A549 (cell line): ENCODE measurements at places on chromosomes 6 and 20.

DNA sequence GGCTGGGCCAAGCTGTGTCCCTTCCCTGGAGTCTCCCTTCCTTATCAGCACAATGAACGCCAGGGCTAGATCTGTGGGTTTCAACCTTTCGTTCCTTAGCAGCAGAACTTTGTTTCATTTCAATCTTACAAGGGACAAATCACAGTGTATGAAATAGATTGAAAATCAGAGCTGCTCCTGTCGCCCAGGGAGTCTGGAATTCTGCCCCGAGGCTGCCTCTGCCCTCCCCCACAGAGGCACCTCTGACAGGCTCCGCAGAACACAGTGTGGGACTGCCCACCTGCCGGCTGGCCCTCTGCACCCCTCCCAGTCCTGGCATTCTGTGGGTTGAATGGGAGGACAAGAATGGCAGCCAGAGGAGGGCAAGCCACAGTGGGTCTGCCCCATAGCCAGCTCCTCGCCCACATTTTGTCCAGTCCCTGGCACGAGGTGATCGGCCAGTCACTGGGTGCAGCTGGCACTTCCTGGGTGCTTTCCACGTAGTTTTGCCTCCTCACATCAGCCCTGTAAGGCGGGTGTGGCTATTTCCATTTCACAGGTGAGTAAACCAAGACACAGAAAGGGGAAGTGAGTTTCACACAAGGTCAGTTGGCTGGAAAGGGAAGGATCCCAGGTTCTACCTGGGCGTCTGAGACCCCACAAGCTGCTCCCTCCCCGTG, 26.1 kb downstream of the MANBAL start:
- DNase-seq: no peak

DNA sequence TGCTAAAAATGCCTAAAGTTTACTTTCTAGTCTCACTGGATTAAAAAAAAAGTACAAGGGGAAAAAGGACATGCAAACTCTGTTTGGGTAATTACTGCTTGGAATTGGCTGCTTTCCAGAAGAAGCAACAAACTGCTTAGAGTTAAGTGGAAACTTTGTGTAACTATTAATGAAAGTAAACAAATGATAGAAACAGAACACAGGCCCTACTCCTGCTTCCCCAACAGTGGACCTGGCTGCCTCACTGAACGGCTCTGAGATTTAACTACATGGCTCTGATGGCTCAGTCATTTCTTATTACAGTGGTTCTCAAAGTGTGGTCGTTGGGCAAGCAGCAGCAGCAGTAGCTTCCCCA, 108.5 kb downstream of the MAN1A1 start:
- DNase-seq: no peak

DNA sequence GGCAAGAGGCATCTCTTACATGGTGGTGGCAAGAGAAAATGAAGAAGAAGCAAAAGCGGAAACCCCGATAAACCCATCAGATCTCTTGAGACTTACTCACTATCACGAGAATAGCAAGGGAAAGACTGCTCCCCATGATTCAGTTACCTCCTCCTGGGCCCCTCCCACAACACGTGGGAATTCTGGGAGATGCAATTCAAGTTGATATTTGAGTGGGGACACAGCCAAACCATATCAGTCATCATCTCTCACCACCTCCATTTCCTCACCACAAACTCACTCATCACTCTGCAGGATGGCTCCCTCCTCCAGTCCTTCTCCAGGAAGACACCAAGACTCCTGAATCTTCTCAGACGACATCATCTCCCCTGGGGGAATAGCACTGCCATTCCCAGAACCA, 25.8 kb upstream of the SLC16A10 start:
- DNase-seq: no peak

GRCh38 chr20:7237251-7237650, 469.8 kb downstream of the BMP2 start:
- DNase-seq: no peak

GRCh38 chr6:46931416-46931815, 9.7 kb upstream of the ADGRF5 start:
- DNase-seq: no peak

DNA sequence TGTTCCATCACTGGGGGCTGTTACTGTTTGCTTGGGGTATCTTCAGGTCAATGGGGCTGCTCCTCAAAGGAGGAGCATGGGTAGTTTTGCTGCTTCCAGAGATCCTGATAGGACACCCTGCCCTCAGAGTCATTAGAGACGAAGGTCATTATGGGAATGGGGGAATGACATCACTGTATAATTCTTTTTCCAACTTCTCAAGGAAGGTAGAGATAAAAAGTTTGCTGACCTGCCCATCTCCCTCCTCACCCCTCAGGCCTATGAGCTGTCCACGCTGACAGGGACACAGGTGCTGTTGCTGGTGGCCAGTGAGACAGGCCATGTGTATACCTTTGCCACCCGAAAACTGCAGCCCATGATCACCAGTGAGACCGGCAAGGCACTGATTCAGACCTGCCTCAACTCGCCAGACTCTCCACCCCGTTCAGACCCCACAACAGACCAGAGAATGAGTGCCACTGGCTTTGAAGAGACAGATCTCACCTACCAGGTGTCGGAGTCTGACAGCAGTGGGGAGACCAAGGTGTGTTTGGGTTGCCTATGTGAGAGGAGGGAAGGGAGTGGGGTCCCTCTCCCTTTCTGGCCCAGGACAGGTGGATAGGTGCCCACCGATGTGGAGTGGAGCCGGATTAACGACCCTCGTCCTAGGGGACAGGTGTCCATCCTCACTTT, 2.7 kb downstream of the SRF start:
- DNase-seq: no peak

DNA sequence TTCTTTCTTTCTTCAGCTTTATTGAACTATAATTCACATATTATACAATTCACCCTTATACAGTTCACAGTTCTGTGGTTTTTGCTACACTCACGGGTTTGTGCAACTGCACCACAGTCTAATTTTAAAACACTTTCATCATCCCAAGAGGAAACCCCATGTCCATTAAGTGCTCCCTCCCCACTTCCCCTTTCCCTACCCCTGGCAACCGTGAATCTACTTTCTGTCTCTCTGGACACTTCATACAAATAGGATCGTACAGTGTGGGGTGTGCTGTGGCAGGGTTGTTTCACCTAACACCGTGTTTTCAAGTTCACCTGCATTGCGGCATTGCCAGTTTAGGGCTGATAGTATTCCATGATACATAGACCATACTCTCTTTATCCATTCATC, 118.8 kb downstream of the PHACTR3 start:
- no peak for DNase-seq

- no peak for DNase-seq
Measured at GRCh38 chr6:85810558-85810957, 167.9 kb upstream of the SYNCRIP start.

DNA sequence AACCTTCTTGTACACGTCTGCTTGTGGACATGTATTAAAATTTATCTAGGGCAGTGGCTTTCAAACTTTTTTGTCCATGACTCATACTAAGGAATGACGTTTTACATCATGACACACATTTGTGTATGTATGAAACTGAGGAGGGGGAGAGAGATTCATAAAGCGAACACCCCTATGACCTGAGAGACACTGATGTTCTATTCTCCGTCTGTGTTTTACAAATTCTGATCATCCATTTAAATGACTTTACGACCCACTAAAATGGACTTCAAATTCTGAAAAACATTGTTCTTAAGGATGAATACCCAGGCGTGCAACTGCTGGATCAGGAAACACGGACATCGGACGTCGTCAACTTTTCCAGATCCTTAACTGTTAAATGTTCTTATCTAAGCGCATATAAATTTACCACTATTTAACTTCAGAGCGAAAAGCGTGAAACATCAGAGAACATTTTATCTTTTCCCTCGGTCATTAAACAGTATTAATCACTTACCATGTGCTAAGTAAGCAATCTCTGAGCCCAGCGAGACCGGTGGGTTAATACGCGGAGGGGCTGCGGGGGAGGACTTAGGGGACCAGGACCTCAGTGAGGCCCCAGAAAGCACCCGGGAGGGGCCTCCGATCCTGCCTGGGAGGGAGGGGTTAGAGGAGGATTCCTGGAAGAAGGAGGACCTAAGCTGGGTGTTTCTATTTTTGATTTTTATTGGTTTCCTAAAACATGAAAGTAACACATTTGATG, 1.2 kb downstream of the PLAGL1 start:
- DNase-seq: peak; percentile 19

DNA sequence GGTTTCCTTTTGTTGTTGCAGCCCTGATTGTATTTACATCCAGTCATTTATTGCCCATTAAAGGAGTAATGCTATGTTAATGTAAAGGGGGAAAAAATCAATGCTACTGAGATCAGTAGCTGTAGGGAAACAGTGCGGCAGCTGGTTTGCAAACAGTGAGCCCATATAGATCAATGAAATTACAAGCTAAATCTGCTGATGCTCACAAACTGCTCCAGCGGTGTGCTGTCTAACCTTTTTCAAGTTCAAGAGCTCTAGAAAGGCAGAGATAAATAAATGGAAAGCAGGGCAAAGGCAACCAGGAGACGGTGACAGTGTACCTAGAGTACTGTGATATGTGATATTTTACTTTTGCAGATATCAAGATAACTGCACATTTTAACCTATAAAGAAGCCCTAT, 449.0 kb upstream of the MMS22L start:
- no peak for DNase-seq

DNA sequence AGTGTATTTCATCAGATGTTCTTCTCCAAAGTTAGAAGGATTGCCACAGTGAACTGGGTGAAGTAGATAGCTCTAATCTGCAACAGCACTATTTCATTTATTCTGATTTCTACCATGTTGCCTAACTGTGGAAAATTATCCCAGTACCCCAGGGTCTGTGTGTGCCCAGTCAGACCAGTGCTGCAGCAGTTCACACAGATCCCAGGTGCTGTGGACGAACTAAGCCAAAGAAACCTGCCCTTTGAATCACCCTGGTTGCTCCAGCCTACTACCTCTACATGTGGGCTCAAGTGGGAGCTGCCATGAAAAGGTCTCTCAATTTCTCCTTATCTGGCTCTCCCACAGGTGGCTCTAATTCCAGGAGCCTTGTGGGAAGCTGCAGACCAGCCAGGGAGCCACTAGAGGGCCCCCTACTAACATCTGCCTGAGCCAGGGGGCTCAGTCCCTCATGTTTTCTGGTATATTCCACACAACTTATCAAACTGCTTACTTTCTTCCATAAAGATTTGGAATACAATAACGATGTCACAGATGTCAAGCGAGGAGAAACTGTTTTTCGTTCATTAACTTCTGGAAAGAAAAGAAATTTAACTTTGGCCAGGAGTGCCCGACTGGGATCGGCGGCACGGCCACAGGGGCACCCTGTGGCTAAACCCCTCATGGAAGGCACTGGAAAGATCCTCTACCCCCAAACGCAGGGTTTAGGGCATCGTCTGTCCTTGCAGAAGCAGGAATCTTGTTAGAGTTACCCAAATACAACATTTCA, 31.6 kb upstream of the LY86 start:
- peak; percentile 31 for DNase-seq

- no peak for DNase-seq
Measured at GRCh38 chr6:158503222-158503621, 56.7 kb upstream of the TMEM181 start.

GRCh38 chr6:2956930-2957685, 14.3 kb downstream of the SERPINB6 start:
- DNase-seq: no peak

DNA sequence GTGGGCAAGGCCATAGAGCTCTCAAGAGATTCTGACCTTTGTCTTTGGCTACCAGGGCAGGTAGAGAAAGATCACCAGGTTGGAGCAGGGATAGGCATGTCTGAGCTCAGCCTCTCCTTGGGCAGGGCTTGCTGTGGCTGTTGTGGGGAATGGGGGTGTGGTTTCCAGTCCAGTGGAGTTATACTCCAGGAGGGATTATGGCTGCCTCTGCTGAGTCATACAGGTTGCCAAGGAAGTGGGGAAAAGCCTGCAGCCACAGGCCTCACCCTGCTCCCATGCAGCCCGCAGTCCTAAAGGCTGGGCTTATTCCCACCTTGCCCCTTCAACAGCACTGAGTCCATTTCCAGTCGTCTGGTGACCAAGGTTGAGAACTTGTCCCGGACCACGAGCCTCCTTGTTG, 21.9 kb downstream of the MEP1A start:
- no peak for DNase-seq

DNA sequence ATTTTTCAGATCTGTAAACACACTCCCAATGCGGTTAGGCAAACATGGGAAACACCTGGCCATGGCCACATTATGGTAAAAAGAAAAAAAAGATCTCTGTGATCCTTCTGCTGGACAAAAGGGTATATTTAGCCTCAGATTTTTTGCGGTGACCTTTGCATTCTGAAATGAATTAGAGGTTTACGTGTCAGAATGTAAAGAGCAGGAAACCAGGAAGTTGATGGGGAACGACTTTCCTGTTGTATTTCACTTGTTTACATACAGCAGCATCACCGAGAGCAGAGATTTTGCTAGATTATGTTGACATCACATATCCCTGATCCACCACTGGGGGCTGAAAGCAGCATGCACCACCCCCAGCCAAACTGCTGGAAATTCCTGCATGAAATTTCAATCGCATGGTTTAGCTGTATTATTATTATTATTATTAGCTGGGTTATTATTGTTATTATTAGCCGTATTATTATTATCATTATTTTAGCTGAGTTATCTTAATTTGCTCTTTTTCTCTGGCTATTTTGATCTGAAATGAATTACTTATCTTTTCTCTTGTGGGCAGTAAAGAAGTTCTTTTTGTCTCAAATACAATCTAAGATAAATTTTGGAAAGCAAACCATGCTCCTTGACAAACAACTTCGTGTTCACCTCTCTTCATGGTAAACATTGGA, 189.4 kb downstream of the ZFP64 start:
- DNase-seq: peak; percentile 73

DNA sequence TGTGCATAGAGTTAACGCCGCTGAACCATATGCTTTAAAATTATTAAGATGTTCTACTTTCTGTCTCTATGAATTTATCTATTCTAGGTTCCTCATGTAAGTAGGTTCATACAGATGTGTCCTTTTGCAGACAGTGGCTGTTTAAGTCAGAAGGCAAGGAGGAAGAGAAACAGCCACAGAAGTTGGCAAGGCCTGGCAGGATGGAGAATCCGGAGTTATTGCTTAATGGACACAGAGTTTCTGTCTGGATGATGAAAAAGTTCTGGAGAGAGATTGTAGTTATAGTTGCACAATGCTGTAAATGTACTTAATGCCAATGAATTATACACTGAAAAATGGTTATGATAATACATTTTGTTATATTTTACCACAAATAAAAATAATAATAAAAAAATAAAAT, 283.6 kb upstream of the CNR1 start:
- DNase-seq: no peak

DNA sequence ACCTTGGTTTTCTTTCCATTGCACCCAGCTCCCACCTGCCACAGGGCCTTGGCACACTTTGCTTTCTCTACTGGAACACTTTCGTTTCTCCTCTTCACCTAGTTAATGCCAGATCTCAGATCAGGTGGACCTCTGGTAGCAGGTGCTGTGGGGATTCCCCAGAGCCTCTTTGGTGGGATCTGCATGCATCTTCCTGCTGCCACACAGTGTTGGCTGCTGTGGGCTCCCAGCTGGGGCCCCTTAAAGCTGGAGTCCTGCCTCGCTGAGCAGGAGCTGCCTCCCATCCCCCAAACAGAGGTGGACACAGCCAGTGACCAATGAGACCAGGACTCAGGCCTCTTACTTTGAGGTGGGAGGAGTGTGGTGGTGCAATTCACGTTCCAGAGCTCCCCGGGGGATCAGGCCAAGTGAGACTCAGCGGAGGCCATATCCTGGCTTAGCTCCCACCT, 28.4 kb downstream of the CEBPB start:
- DNase-seq: no peak

- DNase-seq: peak; percentile 89
Measured at GRCh38 chr20:46814366-46815232, 80.0 kb upstream of the EYA2 start.

GRCh38 chr6:142155895-142156757, 9.1 kb downstream of the VTA1 start:
- DNase-seq: peak; percentile 26

- no peak for DNase-seq
Measured at GRCh38 chr20:10671919-10672623, 1.7 kb downstream of the JAG1 start.

GRCh38 chr6:128425856-128426255, 94.5 kb downstream of the PTPRK start:
- DNase-seq: no peak
